Naive thymus-derived CD4-positive, alpha-beta T cell (primary cell): ENCODE measurements at places on chromosomes 2 and 18. TPM values are rescaled to one million over a fixed set of nuclear protein-coding genes. Genes with fewer than 3 reads are reported as not detected.
A peak's percentile ranks its signal among the peaks of the same experiment; 100 is the strongest.

GRCh38 chr2:84972207-84972783 lies 1.3 kb downstream of the KCMF1 start:
- no peak for DNase-seq

Gene IL36G
- not detected for total RNA-seq

DNA sequence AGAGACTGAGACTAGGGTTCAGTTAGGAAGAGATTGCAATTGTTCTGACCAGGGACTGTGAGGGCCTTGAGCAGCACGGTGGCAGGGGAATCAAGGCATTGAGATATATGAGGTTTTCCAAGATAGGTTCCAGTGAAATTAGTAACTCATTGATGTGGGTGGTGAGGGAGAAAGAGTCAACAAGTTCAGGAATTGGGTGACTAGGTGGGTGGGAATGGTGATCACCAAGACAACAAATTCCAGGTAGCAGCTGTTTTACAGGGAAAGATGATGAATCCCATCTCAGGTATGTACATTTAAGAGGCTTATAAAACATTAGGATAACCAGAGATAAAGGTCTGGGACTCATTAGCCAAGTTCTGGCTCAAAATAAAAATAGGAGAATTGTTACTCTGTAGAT lies 251.5 kb upstream of the MGAT5 start:
- DNase-seq: no peak

DNA sequence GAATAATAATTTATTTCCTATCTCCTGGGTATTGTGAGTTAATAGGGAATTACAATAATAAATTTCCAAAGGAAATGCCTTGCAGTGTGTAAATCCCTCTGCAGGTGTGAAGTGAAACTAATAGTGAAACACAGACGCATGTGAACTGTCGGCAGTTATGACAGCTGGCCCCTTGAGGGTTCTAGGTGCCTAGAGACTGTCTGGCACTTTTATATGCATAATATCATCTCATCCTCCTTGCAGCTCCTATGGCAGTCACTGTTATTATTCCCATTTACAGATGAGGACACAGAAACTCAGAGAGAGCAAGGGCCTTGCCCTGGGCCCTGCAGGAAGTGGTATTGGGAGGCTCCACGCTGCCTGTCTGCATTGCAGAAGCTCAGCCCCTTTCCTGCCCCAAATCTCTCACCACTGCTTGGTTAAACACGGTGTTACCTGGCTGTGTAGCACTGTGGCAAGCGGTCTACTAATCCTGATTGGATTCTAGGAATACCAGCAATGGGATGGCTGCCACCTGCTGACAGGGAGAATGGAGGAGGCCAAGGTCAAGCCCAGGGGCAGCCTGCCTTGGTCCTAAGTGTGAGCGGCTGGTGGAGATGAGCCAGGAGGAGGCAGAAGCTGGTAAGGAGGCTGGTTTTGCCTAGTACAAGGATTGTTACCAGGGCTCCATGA lies 32.8 kb upstream of the ACKR3 start:
- peak; percentile 30 for DNase-seq

DNA sequence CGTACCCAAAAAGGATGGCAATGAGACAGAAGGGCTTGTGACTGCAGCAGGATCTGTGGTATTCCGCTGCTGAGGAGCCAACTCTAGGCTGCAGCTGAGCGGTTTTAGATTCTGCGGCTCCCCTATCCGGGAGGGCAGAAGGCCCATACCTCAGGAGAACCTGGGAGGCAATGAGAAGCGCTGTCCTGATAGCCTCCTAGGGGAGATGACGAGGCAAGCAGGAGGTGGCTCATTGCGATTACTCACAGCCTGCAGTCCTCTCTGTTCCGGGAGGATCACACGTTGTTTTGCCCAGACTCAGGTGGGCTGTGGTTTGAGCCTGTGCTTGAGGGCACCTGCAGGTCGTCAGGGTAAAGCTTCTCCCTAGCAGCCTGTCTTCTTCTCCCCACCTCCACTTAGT lies 65.1 kb downstream of the COA5 start:
- no peak for DNase-seq

DNA sequence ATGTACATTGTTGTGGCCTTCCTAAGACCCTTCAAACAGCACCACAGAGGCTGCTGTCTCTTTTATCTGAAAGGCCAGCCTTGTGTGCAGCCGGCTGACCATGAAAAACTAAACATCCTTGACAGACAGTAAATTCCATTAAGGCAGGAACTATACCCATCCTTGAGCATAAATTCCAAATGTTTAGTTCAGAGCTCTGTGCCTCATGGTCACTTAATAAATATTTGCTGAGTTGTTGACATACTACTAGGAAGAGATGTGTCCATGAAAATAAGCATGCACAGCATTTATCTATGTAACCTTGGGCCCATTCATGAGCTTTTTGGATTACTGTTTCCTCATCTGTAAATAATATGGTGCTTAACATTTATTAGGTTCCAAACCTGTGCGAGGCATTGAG lies 424.8 kb downstream of the HRH4 start:
- no peak for DNase-seq

GRCh38 chr2:219798430-219798829 lies 171.0 kb downstream of the SLC4A3 start:
- DNase-seq: no peak

Gene FAHD2B
- 14.8 TPM for total RNA-seq

DNA sequence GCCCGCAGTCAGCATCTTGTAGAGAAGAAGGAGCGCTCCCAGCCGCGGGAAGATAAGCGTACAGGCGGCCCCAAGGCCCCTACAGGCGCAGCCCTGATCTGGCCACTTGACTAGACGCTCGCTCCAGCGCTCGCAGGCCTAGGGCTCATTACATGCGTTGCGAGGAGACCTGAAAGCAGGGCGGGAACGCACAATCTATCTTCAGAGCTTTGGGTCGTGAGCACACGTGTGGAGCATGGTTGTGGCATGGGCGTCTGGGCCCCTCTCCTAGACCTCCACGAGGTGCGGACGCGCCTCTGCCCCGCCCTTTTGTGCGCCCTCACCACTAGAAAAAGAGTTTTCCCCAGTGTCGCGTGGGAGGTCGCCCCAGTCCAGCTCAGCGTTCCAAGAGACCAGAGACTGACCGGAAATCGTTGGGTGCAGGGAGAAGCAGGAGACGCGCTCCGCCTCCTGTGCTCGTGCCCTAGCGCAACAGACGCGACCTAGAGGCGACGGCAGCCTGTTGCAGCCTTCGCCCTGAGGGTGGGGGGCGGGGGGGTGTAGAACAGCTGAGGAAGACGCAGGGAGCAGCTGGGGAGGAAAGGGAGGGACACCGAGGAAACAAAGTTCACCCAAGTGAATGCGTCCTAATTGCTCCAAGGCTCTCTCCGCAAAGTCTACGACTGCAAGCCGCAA lies 12.6 kb downstream of the NR4A2 start:
- no peak for DNase-seq

GRCh38 chr2:176934869-176935415 lies 277.7 kb upstream of the HNRNPA3 start:
- DNase-seq: no peak

DNA sequence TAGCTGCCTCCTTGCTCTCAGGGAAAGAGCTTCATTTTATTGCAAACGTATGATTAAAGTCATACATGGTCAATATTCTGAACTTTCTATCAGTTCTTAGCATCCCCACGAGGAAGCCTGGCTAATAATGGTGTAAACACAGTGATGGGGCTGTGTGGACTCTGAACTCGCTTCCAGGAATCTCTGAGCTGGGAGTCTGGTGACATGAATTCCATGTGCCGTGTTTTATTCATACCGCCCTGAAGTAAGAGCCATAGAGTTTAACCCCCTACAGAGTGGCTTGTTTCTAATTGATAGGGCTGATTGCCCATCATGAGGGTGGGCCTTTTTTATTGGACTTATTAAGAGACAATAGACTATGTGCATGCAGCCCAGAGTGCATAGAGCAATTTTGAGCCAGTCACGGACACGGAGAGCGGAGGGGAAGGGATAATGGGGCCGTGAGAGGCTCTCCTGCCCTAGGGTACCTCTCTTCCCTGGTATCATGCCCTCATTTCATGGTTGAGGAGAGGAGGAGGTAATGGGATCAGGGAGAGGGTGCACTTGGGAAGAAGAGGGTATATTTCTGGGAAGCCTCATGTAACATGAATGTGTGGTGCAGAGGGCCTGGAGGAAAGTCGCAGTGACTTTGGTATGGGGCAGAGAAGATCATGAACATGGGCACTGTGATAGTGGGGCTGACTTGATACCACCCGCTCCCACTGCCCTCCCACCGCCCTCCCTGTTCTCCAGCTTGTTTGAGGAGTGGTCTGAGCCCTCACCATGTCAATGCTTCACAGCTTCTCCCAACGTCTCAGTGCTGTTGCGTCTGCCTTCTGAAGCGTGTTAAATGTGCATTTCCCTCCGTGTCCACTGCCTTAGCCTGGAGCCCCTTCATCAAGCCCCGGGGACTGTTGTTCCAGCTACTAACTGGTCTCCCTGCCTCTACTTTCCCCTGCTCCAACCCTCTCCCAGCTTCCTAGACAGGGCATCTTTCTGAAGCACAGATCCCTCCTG lies 73.2 kb downstream of the IL1R2 start:
- DNase-seq: no peak

DNA sequence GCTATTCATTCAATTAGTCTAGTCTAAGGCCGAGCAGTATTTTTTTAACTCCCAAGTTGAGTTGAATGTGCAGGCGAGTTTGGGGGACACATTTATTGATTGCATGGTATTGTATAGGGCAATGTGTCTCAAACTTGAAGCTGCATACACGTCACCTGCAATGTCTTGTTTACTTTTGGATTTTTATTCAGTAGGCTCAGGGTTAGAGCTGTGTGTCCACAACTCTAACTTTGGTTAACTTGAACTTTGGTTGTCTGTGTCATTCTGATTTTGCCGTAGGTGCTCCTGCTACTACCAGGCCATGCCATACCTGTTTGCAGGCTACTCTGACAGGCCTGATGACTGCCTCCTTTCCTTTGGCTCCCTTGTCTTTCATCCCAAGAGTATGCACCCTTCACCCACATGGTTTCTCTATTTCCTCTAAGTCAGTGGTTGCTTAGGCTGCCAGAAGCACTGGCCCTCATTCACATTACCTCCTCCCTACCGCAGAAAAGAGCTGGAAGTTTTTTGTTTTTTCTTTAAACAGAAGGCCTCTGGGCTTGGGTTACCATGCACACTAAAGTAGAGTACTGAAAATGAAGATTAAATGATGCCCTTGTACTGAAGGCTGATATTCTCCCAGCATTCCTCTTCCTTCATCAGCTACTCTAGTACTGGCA lies 219.4 kb upstream of the SPOPL start:
- DNase-seq: no peak

Gene MYOM1
- 2.6 and 2.9 TPM in 2 replicates for total RNA-seq

- DNase-seq: no peak
These were observed 26.7 kb downstream of the RAMP1 start for GRCh38 chr2:237885931-237886684.

GRCh38 chr18:71036783-71037182 lies 747.9 kb downstream of the SOCS6 start:
- no peak for DNase-seq

DNA sequence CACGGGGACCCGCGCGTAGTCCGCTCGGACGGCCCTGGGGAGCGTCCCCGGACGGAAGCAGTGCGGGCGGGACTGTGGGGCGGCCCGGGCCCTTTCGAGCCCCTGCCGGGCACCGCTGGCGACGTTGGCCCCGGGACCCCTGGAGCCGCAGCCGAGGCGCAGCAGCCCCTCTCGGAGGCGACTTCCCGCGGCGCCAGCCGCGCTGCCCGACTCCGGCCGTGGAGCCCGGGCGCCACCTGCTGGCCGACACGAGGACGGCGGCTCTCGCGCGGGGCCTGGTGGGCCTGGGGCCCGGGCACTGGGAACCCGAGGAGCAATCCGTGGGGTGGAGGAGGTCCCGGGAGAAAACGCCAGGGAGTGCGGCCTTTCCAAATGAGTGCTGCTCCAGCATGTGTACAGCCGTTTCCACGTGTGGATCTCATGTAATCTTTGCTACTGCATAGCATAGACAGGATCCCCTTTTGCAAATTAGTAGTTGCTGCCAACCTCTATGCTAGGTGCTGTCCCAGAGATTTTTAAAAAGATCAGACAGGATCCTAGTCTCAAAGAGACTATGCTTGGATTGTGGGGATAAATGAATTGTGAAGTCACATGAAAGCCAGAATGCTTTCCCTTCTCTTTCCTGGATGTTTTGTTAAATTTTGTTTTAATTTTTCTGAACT lies 4.0 kb downstream of the ID2 start:
- peak; percentile 93 for DNase-seq

DNA sequence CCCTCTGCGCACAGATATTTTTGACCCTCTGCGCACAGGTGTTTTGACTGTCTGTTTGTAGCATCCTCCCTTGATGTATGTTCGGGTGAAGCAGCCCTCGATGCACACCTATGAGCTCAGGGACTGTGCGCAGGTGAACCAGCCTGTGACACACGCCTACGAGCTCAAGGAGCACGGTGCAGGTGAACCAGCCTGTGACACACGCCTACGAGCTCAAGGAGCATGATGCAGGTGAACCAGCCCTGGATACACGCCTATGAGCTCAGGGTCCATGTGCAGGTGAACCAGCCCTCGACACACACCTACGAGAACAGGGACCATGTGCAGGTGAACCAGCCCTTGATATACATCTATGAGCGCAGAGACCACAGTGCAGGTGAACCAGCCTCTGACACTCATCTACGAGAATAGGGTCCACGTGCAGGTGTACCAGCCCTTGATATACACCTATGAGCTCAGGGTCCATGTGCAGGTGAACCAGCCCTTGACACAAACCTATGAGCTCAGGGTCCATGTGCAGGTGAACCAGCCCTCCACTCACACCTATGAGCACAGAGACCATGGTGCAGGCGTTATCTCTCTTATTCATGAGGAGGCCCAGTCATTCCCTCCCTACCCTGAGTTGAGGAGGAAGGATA lies 33.9 kb downstream of the SH3BP4 start:
- peak; percentile 2 for DNase-seq

Gene FAM210A
- 8.3 TPM for total RNA-seq

- no peak for DNase-seq
These were observed 45.4 kb upstream of the APCDD1 start for GRCh38 chr18:10409041-10409440.

GRCh38 chr2:122028371-122029100 lies 273.1 kb downstream of the TSN start:
- no peak for DNase-seq
